Dermis microvascular lymphatic vessel endothelial cell (primary cell): ENCODE measurements at places on chromosomes 3 and 15. TPM values are rescaled to one million over a fixed set of nuclear protein-coding genes. Genes with fewer than 3 reads are reported as not detected.
A peak's percentile ranks its signal among the peaks of the same experiment; 100 is the strongest.

LMOD3 gene
- not detected in 2 replicates for total RNA-seq

CYP1A2 gene
- total RNA-seq: under 0.01 TPM in 2 replicates

C15orf62 gene
- total RNA-seq: 0.13 and 0.39 TPM in 2 replicates

GRCh38 chr3:149473357-149474249, 894 bp upstream of the TM4SF4 start:
- no peak for DNase-seq

DNA sequence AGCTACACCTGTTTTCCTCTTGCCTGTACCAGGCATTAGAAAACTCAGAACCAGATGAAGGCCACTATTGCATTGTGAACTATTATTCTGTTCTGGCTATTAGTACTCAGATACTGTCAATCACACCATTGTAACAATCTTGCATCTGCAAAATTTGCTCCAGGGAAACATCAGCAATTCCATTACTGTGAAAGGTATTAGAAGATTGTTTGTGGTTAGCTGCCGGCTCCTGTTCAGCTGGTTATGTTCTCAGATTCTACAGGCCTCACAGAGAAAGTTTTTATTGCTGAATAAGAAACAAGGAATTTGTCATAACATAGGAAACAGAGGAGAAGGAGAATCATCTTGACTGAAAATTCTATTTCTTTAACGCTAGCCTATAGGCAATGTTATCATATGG, 179.9 kb downstream of the PLOD2 start:
- DNase-seq: no peak

- DNase-seq: no peak
Measured at GRCh38 chr15:56927816-56928215, 9.4 kb downstream of the TCF12 start.

GRCh38 chr3:132242790-132243189, 74.4 kb upstream of the ACP3 start:
- DNase-seq: no peak

DNA sequence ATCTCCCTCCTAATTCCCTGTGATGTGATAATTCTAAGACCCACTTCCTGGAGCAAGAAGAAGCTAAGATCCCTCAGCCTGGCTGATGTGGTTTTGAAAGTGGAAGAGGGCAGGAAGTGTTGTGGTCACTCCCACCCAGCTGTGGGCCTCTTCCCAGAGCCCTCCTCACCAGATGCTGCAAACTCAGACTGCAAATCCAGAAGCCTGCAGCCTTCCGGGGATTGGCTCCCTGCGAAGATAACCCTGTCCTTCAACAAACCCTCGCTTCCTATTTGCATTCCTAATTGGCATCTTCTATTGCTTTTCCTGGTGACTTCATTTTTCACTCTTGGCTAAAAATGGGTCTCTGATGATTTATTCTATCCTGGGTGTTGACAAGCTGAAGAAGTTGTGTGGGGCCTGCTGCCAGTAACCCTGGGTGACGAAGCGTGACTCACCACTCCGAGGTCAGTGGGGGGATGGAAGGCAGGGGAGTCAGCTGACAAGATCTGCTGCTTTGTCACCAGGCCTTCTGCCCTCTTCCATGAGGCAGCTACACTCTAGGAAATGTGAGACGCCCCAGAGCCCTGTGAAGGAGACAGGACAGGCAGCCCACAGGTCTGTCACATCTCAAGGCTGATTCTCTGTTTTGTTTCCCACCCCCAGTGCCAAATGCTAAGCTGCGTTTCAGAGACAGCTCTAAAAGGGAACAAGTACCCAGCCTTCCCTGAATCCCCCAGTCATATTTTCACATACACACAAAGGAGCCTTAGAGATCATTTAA, 99.7 kb upstream of the LIPC start:
- DNase-seq: peak; percentile 91

DNA sequence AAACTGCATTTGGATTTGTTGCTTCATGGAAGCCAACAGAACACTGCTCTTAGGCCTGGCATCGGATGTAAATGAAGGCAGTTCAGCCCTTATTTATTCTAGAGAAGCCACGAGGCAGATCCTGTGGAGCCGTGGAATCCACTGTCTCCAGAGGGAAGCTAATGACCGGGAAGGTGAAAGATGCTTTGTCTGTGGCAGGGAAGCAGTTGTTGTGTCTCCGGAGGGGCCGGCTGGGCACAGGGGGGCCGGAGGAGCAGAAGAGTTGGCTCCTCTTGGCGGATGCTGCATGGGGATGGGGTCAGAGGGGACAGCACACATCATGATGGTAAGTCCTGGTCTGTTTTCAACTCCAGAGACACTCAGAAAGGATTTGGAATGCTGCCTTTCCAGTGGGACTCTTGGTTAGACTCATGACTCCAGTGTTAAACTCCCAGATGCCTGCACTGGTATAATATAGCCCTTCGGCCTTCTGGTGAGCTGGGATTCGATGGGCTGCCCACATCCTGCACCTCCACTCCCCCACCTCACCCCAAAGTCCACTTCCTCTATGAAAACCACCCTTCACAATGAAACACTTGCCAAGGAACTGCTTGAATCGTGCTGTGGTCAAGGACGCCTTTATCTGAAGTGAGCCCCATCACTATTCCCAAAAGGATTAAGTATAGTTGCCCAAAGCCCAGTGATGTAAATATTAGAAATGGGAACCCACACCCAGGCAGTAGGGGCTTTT, 33.6 kb downstream of the TPM1 start:
- DNase-seq: no peak

GRCh38 chr3:192817053-192817452, 89.7 kb upstream of the FGF12 start:
- no peak for DNase-seq
